OCI-LY7 (cell line): ENCODE measurements at places on chromosomes 2 and 18. TPM values are rescaled to one million over a fixed set of nuclear protein-coding genes. Genes with fewer than 3 reads are reported as not detected.
A peak's percentile ranks its signal among the peaks of the same experiment; 100 is the strongest.

DNA sequence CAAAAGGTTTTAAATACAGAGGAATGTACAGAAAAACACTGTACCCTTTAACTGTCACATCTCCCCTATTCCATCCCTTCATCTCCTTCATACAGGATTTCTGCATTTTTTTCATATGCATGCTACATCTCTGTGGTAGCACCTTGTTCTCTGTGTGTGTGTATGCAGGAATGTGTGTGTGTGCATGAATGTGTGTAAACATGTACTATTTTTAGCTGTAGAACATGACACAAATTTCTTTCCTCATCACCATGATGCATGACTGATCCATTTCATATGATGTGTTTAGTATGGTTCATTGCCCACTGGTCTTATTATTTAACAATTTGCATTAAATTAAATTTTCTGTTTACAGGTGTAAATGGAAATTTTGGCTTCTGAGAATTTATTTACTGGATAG lies 21.5 kb upstream of the ZEB2 start:
- DNase-seq = no peak

DNA sequence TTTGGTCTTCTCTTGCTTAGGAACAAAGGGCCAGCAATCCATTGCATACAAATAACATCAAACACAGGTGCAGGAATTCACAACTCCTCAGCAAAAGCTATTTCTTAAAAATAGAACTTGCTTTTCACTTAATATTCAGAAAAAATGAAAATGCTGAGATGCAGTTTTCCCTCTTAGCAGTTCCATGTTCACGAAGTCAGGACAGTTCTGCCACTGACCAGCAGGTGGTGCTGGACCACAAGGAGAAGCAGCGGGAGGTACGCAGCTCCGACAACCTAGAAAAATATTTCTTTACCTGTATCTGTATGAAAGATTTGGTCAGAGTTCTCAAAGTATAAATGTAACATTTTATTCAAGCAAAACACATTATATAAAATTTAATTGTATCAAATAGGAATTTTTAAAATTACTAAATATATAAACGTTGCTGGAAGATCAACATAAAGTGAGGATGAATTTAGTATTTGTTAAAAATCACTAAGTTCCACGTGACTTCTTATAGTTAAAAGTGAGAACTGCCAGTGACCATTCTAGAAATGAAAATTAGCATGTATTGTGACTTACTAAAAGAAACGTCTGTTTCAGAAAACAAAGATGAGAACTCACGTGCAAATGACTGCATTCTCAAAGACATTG lies 48.8 kb downstream of the ADNP2 start:
- DNase-seq = peak; percentile 46

- DNase-seq = no peak
Measured at GRCh38 chr18:55775972-55776371, 188.0 kb upstream of the TCF4 start.

GRCh38 chr2:237503201-237503600 lies 16.1 kb downstream of the MLPH start:
- DNase-seq = no peak

- DNase-seq = peak; percentile 53
Measured at GRCh38 chr2:73163483-73164367, 38.6 kb upstream of the NOTO start.

- DNase-seq = no peak
Measured at GRCh38 chr2:239109041-239109927, 261.4 kb downstream of the TWIST2 start.

DNA sequence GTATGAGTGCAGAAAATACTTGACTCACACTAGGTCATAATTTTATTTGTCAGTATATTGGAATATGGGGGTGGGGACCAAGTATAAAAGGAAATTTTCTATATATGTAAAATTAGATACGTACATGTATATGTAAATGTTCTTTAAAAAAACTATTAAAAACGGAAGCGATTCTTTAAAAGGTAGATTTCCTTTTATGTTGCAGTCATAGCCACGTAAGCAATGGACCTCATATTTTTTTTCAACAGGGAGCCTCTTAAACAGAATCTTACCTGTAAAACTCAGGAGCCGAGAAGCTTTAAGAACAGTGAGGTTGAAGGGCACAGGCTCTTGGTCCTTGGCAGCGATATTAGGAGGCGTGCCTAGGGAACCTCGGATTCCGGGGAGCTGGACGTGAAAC lies 3.3 kb downstream of the RHBDD1 start:
- DNase-seq = peak; percentile 46

- no peak for DNase-seq
Measured at GRCh38 chr2:66462501-66462825, 27.5 kb downstream of the MEIS1 start.

KCNG2 gene
- total RNA-seq = not detected in 2 replicates

SDC1 gene
- 0.10 TPM in 1 of 2 replicates, not detected in the other for total RNA-seq

MAL gene
- total RNA-seq = not detected in 2 replicates
